ENCODE measurements at places on chromosomes 3 and 15.

GRCh38 chr3:18679238-18679637 is 254.1 kb upstream of the SATB1 start:
- DNase-seq, result no peak

- no peak for DNase-seq
Observed at GRCh38 chr3:435161-435560, 238.6 kb downstream of the CHL1 start.

- DNase-seq, result no peak
Observed at GRCh38 chr3:13391308-13391707, 28.8 kb downstream of the NUP210 start.

DNA sequence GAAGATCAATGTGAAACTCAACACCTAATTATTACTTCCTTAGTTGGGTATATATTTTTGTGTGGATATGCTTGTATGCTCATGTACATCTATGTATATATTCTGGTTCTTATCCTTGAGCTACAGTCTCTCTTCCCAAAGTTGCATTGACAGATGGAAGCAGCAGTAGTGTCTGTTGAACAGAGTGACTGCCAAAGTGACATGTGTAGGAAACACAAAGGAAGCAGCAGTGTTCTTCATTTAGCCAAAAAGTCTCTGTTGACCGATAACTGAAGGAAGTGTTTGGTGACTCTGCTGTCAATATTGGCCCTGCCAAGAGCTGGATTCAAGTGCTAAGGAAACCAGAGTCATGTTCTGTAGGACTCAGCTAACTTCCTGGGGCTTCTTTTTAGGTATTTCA is 123.8 kb downstream of the C3orf70 start:
- no peak for DNase-seq

DNA sequence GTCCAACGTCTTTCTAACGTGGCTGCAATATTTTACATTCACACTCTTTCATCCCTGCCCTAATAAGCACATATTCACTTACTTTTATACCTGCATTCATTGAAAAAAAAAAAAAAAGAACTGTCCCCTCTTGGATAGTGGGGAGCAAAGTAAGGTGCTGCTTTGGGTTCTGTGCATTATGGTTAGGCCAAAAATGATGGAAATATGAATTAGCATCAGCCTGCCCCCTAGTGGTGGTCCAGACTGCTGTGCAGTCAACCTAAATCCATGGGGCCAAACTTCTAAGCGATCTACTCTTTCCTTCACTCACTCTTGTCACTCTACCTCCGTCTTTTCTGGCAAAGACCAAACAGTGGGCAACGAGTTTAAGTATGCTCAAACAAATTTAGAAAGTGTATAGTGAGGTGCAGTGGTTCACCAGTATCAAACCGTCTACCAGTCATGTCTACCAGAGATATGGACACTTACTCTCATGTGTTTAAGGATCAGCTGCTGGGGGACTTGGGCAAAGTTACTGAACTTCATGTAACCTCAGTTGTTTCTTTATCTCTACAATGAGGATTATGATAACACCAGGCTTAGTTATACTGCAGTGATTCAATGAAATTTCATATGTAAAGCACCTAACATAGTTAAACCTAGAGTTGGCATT is 61.5 kb upstream of the GRM7 start:
- DNase-seq, result peak; percentile 12

- no peak for DNase-seq
Observed at GRCh38 chr3:132834356-132834755, 112.1 kb upstream of the NPHP3 start.

DNA sequence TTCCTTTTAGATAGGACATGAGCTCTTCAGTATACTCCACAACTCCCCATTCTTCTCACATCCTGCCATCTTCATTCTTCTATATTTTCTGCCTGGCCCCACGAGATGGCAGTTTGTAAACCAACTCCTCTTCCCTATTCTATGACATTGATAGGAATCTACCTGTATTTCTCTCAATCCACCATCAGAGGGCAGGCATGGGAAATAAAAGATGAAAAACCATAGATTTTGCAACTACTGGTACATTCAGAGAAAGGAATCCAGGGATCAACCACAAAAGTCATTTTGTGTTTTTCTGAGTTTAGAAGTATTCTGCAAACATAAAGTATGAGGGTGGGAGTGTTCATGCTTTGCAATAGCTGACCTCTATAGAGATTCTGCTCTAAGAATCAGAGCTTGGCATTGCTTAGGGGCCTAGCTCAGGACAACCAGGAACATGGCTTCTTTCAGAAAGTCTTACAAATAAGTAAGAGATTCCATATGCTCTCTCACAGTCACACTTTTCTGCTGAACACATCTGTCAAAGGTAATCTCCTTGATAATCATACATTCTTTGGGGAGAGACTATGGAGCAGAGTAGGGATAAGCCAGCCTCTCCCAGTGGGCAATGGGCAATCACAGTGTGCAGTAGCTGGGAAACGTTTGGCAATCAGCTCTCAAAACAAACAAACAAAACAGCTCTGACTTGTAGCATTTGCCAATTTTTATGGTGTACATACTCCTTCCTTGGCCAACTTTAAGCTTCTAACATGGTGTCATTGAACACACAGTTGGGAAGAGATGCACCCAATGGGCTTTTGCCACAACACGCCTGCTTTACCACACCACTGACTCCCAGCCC is 43.1 kb upstream of the SLC25A36 start:
- DNase-seq, result no peak

- DNase-seq, result no peak
Observed at GRCh38 chr3:20194793-20195460, 8.9 kb upstream of the SGO1 start.

DNA sequence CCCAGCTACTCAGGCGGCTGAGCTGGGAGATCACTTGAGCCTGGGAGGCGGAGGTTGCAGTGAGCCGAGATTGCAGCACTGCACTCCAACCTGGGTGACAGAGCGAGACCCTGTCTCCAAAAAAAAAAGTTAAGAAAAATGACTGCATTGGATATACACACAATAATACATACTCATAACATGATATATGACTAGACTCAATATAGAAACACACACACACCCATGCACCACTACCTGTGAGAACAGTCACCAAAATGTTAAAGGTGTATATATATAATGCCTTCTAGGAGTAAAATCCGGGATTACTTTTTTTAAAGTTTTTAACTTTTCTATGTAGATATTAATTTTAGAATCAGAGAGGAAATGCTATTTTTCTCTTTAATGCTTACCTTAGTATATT is 25.9 kb downstream of the PHC3 start:
- no peak for DNase-seq

DNA sequence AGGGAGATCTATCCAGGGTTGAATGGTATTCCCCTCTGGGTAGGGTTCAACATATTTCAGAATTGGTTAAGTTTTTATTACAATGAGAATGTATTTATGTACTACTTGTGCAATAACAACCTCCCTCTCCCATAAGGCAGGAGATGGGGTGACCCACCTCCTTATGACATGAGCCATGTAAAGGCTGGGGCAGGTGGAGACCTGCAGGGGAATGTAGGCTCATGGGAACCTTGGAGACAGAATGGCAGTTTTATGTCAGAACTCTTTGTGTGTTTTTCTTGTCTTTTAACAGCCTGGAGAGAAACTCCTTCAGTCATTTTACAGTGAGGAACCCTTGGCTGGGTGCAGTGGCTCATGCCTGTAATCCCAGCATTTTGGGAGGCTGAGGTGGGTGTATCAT is 24.6 kb upstream of the INSYN1 start:
- no peak for DNase-seq

DNA sequence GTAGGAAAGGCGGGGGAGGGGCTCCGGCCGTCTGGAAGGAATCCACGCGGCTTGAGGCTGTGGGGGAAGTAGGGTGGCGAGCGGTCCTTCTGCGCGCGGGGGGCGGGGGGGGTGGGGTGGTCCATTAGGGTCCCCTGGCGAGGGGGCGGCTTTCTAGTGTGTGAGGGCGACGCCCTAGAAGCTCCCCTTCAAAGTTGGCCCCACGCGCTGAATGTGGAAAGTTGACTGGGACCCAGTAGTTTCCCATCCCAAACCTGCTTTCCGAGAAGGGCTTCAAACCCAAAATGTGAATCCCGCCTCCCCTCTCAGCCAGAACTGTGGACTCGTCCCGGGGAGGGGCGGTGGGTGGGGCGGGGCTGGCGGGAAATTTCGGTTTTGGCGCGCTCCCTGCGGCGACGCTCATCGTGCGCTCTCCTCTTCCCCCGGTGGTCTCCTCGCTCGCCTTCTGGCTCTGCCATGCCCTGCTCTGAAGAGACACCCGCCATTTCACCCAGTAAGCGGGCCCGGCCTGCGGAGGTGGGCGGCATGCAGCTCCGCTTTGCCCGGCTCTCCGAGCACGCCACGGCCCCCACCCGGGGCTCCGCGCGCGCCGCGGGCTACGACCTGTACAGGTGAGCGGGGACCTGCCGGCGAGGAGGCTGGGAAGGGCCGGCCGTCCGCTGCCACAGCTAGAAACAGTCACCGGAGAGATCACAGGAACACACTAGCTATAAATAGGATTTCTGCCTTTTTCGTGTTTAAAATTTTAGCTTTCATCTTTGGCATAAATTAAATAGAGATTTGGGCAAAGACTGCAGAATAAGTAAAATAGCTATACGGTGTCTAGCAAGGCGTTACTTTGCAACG is 790 bp downstream of the DUT start:
- DNase-seq, result peak; percentile 61

GRCh38 chr15:79381593-79381992 is 50.5 kb upstream of the MINAR1 start:
- no peak for DNase-seq

GRCh38 chr15:58487724-58488120 is 55.9 kb downstream of the LIPC start:
- no peak for DNase-seq

- no peak for DNase-seq
Observed at GRCh38 chr15:85642693-85643066, 152.0 kb downstream of the KLHL25 start.

DNA sequence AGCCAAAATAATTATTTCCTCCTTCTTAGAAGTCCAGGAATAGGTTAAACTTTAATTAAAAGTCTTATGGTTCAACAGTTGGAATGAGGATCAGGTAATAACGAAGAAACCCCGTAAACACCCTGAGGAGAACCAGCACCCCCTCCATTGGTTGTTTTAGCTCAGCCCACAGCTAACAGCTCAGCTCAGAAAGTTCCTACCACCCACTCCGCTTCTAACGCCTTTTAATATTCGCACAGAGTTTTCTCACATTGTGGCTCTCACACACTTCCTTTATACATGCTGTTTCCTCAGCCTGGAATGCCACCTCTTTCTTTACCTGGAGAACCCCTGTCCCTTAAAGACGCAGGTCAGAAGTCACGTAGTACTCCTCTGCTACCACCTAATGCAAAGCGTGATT is 17.0 kb downstream of the CX3CR1 start:
- DNase-seq, result no peak

- DNase-seq, result no peak
Observed at GRCh38 chr3:134480546-134480945, 5.2 kb downstream of the ANAPC13 start.

- peak; percentile 2 for DNase-seq
Observed at GRCh38 chr3:13452490-13453335, 27.4 kb upstream of the HDAC11 start.

- no peak for DNase-seq
Observed at GRCh38 chr3:154161806-154162205, 40.6 kb downstream of the ARHGEF26 start.

DNA sequence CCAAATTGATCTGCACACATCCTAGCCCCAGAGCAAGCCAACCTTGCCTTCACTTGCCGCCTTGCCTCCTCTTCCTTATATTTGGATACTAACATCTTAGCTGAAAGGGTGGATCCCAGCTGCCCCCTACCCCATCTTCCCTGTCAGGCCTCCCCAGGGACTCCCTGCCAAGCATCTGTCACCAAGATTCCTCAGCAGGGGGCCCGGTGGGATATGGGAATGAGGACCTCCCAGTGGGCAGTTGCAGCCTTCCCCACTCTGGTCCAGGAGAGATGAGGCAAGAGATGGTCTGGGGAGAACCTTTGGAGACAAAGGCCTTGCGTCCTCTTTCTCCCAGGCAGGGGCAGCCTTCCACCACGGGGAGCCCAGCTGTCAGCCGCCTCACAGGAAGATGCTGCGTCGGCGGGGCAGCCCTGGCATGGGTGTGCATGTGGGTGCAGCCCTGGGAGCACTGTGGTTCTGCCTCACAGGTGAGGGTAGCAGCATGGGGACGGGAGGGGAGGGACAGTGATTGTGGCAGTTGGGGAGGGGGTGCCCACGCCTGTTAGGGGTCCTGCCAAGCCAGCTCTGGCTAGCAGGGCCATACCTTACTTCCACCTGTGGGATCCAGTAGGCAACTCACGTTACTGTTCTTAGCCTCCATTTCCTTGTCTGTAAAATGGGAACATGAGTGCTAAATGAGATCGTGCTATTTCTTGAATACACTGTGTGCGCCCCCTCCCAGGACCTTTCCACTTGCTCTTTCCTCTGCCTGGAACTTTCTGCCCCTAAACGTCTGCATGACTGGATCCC is 15.3 kb downstream of the CD276 start:
- DNase-seq, result no peak

GRCh38 chr3:40930131-40930538 is 269.2 kb upstream of the CTNNB1 start:
- no peak for DNase-seq

- DNase-seq, result no peak
Observed at GRCh38 chr3:71942432-71943187, 157.7 kb upstream of the PROK2 start.

GRCh38 chr3:4163011-4163410 is 140.2 kb upstream of the SETMAR start:
- DNase-seq, result no peak

DNA sequence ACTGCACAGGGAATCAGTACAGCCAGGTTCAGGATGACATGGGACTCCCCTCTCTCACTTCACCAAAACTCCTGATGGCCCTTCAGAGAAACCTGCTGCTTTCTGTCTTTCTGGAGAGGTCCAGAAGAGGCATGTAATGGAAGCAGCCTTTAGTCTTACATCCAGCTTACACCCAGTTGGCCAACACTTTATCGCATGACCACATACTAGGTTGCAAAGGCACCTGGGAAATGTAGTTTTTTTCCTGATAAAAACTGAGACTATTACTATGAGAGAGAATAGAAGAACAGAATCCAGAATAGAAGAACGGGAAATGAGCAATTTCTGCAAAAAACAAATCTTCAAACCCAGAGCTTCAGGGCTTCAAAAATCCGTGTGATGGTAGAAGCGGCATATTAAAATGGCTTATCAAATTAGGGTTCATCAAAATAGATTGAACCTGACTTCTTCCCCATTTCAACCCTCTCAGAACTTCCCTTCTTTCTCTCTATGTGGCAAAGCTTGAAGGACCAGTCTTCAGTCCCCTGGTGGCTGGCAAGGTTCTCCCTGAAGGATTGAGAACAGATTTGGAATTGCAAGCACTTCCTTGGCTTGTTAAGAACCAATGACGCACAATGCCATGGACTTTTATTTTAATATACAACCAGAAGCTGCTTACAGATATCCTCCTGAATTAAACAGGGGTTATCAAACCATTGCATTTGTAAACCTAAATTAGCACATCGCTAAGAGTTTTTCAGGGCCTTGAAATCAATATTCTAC is 34.4 kb downstream of the CORO2B start:
- DNase-seq, result no peak

DNA sequence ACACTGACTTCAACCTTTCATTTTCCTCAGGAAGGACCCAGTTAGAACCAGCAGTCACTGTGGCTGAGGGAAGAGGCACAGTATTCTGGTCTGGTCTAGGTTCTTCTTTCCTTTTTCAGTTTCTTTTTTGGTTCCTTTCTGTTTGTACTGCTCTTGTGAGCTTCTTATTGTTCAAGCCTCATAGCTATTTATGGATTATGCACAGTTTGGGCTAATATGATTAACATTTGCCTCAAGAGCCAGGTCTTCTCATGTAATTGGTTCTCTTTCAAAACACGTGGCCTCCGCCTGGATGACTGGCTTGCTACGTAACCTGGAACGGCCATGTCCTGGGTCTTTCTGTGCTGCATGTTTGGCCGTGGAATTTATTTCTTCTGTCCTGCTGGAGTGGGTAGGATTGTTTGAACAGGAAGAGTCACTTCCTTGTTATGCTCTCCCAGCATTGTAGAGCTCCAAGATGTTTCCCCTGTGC is 43.3 kb downstream of the RBMS3 start:
- no peak for DNase-seq

Data from stimulated activated CD4-positive, alpha-beta T cell treated with anti-CD3 and anti-CD28 coated beads, Interleukin-12 subunit alpha, Interleukin-12 subunit beta, amount 100 ng/mL, for 24 hours (primary cell).